ENCODE measurements at places on chromosomes 7 and 10.
A peak's percentile ranks its signal among the peaks of the same experiment; 100 is the strongest.

GRCh38 chr10:101018118-101018599 is 12.8 kb downstream of the PDZD7 start:
- DNase-seq: no peak

DNA sequence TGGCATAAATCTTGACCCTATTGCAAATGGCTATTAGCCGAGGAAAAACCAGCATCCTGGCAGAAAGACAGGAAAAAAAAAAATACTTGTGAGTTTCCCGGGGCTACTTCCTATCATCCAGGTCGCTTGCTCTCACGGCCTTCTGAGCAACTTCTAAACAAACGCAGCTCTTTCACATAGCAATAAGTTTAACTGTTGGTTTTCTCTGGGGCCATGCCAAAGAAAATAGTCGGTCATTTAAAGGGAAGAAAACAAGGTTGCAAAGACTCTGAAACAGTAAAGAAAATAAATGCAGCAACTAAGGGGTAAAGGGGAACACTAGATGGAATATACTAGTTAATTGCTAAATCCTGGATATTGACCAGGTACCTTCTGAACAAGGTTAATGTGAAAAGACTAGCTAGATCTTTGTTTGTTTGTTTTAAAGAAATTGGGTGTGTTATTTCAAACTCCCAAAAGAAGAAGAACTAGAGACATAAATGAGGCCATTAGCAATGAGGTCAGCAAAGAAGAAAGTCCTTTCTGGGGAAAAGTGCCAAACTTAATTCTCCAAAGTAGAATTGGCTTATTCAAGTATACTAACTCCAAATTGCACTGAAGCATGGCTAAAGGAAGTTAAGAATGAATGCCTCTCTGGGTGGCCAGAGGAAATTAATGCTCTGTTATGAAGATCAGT is 54.2 kb downstream of the SLC39A12 start:
- DNase-seq: no peak

DNA sequence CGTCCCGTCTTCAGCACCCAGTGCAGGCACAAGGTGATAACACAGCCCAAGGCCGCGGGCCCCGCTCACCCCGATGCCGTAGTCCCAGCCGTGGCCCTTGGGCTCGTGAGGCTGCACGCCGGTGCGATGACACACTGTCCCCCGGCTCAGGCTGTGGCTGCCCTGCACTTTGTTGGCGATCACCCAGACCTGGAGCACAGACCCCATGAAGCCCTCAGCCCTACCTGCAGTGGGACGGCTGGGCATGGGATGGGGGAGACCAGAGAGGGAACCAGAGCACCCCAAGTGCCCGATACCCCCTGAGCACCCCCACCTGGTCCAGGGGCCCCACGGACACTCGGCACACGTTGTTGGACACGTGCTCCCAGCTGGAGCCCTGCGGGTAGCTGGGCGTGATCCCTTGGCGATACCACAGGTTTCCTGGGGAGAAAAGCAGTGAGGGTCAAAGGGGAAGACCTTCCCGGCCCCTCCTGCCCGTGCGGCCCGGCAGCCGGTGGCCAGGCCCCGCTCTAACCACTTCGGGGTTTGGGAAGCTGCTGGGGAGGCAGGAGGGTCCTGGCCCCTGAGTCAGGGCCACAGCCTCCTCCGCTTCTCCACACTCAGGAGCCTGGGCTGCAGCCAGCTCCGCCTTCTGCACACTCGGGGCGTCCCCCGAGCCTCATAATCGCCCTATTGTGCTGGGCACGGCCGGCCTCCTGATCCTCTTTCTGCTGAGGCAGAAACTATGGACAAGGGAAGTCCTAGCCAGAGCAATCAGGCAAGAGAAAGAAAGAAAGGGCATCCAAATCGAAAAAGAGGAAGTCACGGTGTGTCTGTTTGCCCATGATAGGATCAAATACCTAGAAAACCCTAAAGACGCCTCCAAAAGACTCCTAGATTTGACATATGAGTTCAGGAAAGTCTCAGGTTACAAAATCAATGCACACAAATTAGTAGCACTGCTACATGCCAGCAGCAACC is 6.7 kb downstream of the BHLHA15 start:
- DNase-seq: peak; percentile 24

- DNase-seq: no peak
Observed at GRCh38 chr7:107049971-107050532, 5.5 kb downstream of the PRKAR2B start.

DNA sequence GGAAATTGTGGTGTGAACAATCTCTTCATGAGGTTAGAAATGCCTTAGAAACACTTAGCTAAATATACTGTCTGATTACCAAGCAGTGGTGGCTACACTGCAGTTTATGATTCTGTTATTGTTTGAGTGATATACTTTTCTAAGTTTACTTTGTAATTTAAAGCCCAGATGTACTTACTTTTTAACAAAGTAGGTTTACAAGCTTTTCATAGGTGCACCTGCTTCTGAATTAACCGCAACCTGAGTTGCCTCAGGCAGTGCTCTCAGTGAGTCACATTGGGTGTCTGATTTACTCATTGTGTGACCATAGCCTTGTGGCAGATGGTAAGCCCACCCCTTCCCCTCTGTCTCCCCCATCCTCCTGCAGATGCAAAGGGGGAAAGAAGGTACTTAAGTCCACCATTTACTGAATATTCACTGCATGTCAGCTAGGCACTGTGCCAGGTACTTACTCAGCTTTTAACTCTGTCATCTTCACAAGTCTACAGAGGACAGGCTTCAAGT is 9.0 kb downstream of the MTURN start:
- DNase-seq: peak; percentile 56

GRCh38 chr10:61452151-61452651 is 980 bp downstream of the TMEM26 start:
- no peak for DNase-seq

DNA sequence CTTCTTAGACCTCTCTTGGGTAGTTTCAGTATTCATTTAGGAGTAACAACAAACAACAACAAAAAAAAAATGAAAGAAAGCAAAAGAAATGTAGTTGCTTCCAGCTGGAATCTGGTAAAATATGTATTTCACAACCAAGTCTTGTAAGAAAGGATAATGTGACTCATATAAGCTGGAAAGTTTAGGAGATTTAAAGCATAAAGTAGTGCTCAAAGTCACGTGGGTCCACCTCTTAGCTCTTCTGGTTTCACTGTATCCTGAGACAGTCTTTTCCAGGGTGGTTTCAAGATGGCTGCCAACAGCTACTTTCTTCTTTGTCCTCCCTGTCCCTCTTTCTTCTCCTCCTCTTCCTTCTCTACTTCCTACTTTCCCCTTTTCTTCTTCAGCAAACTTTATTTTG is 69.5 kb upstream of the CDK13 start:
- no peak for DNase-seq

DNA sequence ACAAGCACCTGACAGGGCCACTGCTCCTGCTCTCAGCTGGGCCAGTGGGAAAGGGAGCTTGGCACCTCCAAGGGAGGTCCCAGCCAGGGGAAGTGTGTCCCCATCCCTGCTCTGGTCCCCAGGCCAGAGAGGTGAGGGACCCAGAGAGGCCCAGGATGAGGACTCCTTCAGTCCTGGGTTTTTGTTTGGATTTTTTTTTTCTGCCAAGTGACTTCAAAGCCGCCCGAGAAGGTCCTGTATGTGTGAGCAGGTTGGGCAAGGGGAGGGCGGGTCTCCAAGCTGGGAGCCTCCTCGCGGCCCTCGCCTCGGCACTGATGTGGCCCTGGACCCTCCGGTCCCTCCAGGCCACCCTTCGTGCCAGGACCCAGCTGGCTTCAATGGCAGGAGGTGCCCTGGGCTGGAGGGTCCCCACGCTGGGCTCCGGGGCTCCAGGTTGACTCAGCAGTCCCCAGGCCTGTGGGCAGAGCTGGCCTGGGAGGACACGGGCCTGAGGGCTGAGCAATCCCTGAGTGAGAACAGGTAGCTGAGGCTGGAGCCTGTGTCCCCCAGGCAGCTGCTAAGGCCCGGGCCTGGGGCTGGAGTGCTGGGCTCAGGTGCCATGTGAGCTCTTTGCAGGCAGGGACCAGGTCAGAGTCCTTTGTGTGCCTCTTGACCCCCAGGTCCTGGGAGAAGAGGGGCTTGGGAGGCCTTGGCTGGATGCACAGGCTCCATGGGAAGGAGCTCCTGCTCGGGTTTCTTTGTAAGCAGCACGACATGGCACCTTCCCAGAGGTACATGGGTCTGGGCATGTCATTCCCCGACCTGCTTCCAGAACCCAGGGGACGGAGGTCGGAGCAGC is 140.6 kb downstream of the FAM53B start:
- DNase-seq: no peak

DNA sequence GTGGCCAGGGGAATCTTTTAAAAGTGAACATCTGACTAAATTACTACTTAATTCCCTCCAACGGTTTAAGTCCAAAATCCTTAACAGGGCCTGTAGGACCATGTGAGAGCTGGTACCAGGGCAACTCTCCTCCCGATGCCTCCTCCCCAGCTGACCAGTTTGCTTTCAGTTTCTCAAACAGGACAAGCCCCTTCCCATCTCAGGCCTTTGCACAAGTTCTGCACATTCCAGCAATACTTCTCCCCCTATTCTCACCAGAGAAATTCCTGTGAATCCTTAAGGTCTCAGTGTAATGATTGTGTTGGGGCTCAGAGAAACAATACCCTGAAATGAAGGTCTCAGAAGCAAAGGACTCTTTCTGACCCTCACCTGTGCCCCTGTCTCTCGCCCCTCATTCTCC is 8.0 kb upstream of the CALHM1 start:
- no peak for DNase-seq

DNA sequence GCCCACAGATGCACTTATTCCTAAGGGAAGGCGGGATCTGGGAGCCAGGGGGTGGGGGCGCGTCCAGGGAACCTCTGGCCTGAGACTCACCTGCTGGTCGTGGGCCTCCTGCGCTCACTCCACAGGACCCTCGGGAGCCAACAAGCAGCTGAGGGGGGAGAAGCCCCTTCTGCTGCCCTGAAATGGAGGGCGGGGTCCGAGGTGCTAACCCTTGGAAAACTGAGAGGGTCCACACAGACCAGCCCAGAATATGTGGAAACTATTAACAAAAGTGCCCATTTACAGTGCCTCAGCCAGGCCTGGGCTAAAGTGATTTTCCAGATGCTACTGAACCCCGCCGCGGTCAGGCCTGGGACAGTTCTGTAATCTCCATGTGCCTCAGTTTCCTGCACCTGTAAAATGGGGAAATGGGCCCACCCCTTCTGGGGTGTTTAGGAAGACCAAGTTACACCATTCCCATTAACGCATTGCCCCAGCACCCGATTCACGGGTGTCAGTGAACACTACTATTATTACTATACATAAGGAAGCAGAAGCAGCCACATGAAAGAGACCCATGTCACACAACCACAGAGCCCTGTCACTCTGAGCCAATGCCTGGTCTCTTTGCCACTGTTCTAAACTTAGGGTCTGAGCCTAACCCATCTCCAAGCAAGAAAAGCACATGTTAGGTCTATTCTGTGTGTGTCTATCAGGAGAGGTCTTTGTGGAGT is 630 bp upstream of the VSTM4 start:
- no peak for DNase-seq

DNA sequence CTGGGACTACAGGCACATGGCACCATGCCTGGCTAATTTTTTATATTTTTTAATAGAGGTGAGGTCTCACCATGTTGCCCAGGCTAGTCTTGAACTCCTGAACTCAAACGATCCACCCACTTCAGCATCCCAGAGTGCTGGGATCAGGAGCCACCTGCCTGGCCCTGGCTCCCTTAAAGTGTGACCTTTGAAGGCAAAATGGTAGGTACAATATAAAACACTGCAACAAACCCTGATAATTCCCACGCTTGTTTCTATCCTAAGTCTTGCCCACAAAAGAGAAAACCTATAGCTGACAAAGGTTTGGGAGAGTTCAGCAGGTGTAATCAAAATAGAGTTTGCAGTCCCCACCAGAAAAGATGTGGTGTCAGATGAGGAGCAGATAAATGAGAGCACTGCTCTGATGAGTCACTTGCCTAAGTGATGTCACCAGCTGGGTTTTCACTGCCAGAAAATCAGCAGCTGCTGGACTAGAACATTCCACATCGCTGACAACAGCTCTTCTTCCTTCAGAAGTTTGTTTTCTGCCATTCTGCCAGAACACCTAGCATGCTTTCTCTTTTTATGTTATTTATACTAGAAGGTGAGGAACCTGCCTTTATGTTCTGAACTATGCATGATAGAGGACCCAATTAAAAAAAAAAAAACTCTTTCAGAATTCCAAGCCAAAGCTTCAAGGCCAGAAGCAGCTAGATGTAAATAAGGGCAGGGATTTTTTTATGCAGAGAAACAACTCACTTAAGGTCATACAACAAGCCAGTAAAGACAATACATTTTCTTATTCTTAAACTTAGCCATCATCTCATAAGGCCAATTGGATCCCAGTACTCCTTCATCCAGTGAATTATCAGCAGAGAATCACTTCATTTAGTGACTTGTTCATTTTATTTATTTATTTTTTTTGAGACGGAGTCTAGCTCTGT is 18.0 kb downstream of the PURB start:
- DNase-seq: no peak

DNA sequence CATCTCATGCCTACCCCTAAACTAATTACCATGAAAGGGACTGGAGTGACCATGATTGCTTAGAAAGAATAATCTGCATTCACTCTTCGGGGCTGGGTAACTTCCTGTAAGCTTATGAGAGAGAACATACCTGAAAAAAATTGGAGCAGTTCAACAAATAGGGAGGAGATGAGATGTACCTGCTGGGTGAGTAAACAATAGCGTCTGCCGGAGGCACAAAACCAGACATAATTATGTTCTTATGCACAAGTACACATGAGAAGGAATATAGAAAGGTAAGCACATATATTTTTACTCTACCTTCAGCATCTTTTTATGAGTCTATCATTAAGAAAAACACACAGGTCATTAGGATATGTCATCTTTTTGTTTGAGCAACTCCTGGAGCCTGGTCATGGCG is 224.6 kb upstream of the FERD3L start:
- DNase-seq: peak; percentile 41

- DNase-seq: no peak
Observed at GRCh38 chr10:107269626-107270025, 105.1 kb upstream of the SORCS1 start.

GRCh38 chr7:107046491-107047259 is 2.2 kb downstream of the PRKAR2B start:
- no peak for DNase-seq

- no peak for DNase-seq
Observed at GRCh38 chr10:75688506-75689300, 257.3 kb downstream of the LRMDA start.

DNA sequence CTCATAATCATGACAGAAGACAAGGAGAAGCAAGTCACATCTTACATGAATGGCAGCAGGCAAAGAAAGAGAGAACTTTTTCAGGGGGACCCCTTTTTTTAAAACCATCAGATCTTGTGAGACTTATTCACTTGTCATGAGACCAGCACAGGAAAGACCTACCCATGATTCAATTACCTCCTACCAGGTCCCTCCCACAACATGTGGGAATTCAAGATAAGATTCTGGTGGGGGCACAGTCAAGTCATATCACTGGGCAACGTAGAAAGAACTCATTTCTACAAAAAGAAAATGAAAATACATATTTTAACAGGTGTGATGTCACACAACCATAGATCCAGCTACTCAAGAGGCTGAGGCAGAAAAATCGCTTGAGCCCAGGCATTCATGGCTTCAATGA is 304.1 kb downstream of the IPMK start:
- DNase-seq: no peak

DNA sequence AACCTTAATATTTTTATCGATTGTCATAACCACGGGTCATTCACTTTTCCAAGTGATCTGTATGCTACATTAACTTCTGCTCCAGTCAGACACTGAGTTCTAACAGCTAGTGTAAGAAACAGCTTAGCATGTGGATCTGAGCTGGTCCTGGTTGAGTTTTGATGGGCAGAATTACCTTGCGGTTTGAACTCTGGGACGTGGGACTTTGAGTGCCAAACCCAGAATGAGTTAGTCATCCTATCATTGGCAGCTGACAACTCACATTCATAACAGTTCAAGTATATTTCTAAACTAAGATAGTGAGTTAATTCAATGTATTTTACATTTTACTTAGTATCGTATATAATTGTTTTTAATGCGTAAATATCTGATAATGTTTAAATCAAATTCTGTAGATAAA is 43.2 kb downstream of the C7orf33 start:
- no peak for DNase-seq

Data from NCI-H2171 (cell line).